ENCODE measurements at places on chromosomes 3 and 15. TPM values are rescaled to one million over a fixed set of nuclear protein-coding genes. Genes with fewer than 3 reads are reported as not detected.

The GOLGA6D gene
- total RNA-seq: not detected

The TLR9 gene
- 1.5 TPM for total RNA-seq

DNA sequence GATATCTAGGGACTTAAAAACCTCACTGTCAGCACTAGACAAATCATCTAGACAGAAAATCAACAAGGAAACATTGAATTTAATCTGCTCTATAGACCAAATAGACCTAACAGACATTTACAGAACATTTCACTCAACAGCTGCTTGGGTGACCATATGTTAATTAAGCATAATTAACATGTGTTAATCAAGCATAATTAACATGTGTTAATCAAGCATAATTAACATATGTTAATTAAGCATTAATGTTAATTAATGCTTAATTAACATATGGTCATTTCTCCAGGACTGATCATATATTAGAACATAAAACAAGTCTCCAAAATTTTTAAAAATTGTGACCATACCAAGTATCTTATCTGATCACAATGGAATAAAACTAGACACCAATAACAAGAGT, 137.3 kb upstream of the MME start:
- no peak for DNase-seq

DNA sequence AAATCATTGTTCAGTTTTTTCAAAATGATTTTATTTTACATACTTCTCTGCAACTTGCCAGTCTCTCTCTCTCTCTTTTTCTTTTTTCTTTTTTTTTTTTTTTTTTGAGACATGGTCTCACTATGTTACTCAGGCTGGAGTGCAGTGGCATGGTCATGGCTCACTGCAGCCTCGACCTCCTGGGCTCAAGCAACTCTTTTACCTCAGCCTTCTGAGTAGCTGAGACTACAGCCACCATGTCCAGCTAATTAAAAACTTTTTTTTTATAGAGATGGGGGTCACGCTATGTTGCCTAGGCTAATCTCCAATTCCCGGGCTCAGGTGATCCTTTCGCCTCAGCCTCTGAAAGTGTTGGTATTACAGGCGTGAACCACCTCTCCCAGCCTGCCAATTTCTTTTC, 12.1 kb upstream of the ARID3B start:
- DNase-seq: no peak

GRCh38 chr15:89015412-89016097, 72.7 kb upstream of the ABHD2 start:
- no peak for DNase-seq

DNA sequence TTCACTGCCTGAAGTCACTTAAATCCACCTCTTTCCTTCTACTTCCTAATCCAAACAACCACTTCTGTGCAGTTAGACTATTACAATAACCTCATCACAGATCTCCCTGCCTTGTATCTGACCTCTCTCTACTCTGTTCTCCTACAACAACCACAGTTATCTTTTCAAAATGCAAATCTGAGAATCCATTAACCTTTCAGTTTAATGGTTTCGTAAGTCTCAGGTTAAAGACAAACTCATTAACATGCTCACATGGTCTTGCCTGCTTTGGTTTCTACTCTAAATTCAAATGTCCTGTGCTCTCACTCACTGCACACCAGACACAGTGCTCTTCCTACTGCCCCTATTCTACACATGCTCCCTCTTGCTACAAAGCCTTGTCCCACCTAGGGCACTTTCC, 406.5 kb upstream of the THBS1 start:
- no peak for DNase-seq

- DNase-seq: peak; percentile 55
Measured at GRCh38 chr15:39624806-39625205, 43.9 kb downstream of the THBS1 start.

DNA sequence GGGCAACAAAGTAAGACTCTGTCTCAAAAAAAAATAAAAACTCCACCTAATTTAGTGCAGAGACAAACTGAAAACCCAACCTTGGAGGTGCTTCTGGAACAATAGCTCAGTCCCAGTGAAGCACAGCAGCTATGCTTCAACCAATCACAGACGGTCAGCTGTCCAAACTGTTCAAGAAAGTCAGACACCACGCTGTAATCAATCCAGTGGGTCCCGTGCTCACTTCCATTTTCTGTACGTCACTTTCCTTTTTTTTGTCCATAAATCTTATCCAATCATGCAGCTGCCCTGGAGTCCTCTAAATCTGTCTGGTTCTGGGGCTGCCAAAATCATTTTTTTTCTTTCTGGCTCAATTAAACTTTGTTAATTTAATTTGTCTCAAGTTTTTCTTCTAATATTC, 93.6 kb upstream of the FAM174B start:
- no peak for DNase-seq

GRCh38 chr3:57068437-57069089, 8.1 kb downstream of the SPATA12 start:
- DNase-seq: no peak

- no peak for DNase-seq
Measured at GRCh38 chr3:196976941-196977340, 8.3 kb upstream of the PIGZ start.

GRCh38 chr15:67389975-67390374, 131.0 kb upstream of the C15orf61 start:
- no peak for DNase-seq

DNA sequence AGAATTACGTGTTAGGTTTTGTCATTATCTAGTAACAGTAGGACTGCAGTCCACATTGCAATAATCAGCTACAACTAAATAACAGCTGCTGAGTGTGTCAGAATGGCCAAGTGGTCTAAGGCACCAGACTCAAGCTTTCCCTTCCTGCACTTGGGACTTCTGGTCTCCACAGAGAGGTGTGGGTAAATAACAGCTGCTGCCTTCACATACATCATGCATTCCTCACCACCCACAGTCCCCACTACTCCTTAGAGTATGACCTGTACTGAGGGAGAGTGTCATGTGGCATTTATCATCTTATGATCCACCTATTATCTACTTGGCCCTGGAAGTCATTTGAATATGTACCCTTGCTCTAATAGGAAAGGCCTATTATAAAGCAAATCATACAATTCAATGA, 22.2 kb upstream of the ZMAT3 start:
- no peak for DNase-seq

DNA sequence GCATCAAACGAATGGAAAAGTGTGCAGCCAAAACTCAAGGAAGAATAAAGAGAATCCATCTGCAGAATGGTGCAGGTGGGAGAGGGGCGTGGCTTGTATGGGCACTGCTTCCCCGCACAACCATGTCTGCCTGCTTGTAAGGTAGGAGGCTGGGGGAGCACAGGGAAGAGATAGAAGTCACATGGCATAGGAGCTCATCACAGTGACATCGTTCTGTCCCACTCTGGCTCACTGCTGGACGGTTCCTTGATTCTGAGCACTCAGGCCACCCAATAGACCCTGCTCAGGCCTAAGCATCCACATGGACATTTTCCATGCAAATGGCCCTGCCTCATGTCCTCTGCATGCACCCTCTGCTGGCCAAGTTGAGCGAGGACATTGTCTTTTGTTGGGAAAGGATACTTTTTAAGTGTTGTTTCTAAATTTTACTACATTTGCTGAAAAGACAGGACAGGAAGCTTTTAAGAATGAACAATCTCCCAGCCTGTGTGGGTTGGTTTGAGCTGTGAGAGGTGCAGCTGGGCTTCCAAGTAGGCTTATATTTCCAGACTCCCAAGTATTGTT, 3.1 kb downstream of the MYLK start:
- peak; percentile 29 for DNase-seq

The EOMES gene
- 0.94 TPM for total RNA-seq

DNA sequence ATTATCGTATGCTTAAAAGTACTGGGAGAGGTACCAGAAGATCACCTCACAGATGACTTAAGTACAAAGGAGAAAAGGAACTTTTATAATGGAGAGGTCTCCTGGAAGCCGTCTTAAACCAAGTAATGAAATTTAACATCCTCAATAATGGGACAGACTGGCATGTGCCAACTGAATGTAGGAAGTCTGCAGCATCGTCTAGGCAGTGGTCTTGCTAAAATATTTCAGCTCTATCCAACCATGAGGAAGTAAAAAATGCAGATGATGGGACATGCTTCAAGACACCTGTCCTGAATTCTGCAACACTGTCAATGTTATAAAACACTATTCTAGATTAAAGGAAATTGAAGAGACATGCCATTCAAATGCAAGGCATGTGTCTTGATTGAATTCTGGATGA, 458.8 kb upstream of the TPRG1 start:
- no peak for DNase-seq

DNA sequence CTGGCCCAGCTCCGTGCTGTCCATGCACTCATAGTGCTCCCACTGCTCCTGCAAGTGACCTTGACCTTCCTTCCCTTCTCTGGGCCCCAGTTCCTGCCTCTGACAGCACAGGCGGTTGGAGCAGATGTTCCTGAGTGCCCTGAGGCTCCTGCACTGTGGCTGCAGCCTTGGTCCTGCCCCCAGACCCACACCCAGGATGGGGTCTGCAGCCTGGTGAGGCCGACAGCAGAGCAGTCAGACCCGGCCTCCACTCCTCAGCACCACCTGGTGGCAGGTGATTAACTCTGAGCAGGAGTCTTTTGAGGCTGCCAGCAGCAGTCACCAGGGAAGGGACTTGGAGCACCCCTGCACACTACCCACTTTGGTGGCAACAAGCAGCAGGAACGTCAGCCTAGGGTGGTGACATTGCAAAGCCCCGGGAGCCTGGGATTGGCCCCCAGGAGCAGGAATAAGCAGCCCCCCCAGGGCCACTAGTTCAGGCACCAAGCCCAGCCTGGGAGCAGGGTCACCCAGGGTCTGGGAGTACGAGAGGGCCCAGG, 64.6 kb downstream of the CYP11A1 start:
- DNase-seq: no peak

Data from left lung (tissue), 14 donors.